ENCODE measurements at places on chromosomes 13 and 19.

- DNase-seq: peak; percentile 77
- no peaks in the 10 kb centered on the region for H3K27me3 ChIP-seq
- H3K36me3 ChIP-seq: no peaks in the 10 kb centered on the region
- no peak overlapping the region for H3K27ac ChIP-seq
- no peak overlapping the region for H3K4me3 ChIP-seq
These were observed 20.6 kb upstream of the CABP5 start for GRCh38 chr19:48064509-48064908.

- no peak overlapping the region for H3K4me3 ChIP-seq
- no peaks in the 10 kb centered on the region for H3K36me3 ChIP-seq
- H3K27ac ChIP-seq: no peak overlapping the region
These were observed 116.6 kb upstream of the UQCRFS1 start for GRCh38 chr19:29329460-29330134.

DNA sequence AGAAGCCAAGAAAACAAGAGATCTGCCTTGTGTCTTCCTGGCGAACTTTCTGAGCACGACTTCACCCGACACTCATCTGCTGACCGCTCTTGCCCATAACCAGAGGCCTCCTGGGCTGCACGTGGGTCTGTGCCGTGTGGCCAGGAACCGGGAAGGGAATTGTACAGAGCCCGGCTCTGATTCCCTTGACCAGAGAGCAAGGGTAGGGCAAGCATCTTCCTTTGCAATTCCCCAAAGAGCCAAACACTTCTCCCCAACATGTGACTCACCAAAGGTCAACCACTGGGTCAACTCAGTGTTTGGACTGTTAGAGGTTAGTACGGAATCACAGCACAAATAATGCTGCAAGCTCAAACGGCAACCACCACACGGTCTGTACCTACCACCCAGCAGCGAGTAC lies 48.9 kb downstream of the KLF2 start:
- no peak overlapping the region for H3K27ac ChIP-seq
- no peaks in the 10 kb centered on the region for H3K27me3 ChIP-seq
- peaks cover 4% of the 10 kb centered on the region for H3K36me3 ChIP-seq
- H3K4me1 ChIP-seq: no peaks in the 10 kb centered on the region

GRCh38 chr19:18798384-18799352 lies 7.6 kb upstream of the COMP start:
- no peak overlapping the region for H3K4me3 ChIP-seq
- H3K27me3 ChIP-seq: peaks cover 2% of the 10 kb centered on the region
- H3K27ac ChIP-seq: no peak overlapping the region
- H3K4me1 ChIP-seq: no peaks in the 10 kb centered on the region

GRCh38 chr19:41531438-41532311 lies 44.3 kb upstream of the CEACAM21 start:
- H3K27me3 ChIP-seq: no peaks in the 10 kb centered on the region
- H3K4me3 ChIP-seq: no peak overlapping the region
- no peak overlapping the region for H3K27ac ChIP-seq
- no peaks in the 10 kb centered on the region for H3K36me3 ChIP-seq

DNA sequence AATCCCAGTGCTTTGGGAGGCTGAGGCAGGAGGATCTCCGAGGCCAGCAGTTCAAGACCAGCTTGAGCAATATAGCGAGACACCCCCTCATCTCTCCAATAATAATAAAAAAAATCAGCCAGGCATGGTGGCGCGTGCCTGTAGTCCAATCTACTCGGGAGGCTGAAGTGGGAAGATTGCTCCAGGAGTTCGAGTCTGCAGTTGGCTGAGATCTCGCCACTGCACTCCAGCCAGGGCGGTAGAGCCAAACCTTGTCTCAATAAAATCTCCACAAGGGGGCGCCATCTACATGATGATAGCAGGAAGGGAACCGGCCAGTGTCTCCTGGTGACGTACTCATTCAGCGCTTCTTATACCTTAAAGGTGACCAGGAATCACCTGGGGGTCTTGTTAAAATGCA lies 13.6 kb upstream of the C5AR1 start:
- no peaks in the 10 kb centered on the region for H3K27me3 ChIP-seq
- H3K4me3 ChIP-seq: no peak overlapping the region
- peak; percentile 97 for DNase-seq
- H3K36me3 ChIP-seq: no peaks in the 10 kb centered on the region

DNA sequence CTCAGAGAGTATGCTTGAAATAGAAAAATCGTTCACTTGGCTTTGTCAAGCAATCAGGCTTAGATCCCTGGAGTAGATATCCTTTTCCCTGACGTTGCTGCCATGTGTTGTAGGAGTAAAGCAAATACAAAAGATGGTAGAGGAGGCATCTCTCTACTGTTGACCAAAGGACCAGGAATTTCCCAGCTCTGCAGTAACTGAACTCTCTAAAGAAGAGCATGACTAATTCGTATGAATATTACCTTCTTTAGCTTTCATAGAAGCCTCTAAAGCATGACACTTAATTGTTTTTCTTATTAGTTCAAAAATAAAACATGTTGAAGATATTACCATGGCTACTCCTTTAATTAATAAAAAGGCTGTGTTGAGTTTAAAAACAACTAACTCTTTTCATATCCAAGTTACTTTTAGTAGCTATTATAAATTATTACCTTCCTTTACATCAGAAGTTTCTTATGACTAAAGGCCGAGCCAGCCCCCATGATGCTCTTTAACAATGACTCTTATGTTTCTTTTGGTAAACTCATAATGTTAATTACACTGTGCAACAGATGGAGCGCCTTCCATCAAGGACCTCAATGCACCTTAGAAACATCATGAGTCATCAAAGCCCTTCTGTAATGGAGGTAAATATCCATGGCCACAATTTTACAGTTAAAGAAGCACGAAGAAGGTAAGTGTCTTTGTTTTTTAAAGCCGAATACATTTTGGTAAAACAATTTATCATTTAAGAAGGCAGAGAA lies 352.4 kb downstream of the KLF5 start:
- no peaks in the 10 kb centered on the region for H3K4me1 ChIP-seq
- H3K36me3 ChIP-seq: no peaks in the 10 kb centered on the region
- DNase-seq: no peak
- H3K27me3 ChIP-seq: no peaks in the 10 kb centered on the region
- H3K4me3 ChIP-seq: no peak overlapping the region

DNA sequence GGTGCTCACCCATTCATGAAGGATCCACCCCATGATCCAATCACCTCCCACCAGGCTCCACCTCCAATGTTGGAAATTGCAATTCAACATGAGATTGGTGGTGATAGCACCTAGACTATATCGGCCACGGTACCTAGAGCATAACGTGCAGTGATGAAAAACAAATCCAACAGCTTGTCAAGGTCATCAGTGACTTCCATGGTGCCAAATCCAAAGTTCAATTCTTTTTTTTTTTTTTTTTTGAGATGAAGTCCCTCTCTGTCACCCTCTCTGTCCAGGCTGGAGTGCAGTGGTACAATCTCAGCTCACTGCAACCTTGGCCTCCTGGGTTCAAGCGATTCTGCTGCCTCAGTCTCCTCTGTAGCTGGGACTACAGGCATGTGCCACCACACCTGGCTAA lies 17.1 kb upstream of the ACP7 start:
- no peak for DNase-seq
- H3K36me3 ChIP-seq: no peaks in the 10 kb centered on the region
- no peaks in the 10 kb centered on the region for H3K27me3 ChIP-seq

- peak; percentile 27 for DNase-seq
- no peaks in the 10 kb centered on the region for H3K36me3 ChIP-seq
- no peak overlapping the region for H3K27ac ChIP-seq
- H3K4me1 ChIP-seq: no peaks in the 10 kb centered on the region
These were observed 95.2 kb upstream of the FAM216B start for GRCh38 chr13:42686165-42686564.

- H3K36me3 ChIP-seq: no peaks in the 10 kb centered on the region
- H3K4me3 ChIP-seq: no peak overlapping the region
- peak; percentile 70 for DNase-seq
- no peak overlapping the region for H3K27ac ChIP-seq
These were observed 1.9 kb downstream of the KCTD12 start for GRCh38 chr13:76884186-76884906.

DNA sequence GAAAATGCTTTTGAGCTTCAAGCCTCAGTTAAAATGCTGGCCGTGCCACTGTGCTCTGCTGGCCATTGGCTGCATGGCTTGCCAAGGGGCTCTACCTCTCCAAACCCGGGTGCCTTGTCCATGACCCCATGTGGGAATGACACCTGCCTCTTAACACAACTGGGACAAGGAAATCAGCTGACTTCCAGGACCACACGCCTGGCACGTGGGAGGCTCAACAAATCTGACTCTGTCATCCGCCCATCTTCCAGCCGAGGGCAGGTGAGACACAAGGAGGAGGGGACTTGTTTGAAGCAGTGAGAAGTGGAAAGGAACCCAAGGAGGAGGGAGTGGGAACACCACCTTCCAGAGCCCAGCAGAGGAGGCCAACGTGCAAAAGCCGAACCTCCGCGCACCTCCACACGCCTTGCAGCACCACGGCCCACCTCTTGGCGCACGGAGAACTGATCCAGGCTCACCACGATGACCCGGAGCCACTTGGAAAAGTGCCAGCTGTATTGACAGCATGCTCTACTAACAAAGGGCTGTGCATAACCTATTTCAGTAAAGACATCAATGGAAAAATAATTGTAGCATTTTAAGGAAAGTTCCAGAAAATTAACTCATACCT lies 38.3 kb downstream of the COL4A1 start:
- DNase-seq: no peak
- H3K36me3 ChIP-seq: no peaks in the 10 kb centered on the region
- no peak overlapping the region for H3K27ac ChIP-seq
- H3K27me3 ChIP-seq: no peaks in the 10 kb centered on the region
- peaks cover 15% of the 10 kb centered on the region for H3K4me1 ChIP-seq
- no peak overlapping the region for H3K4me3 ChIP-seq

- no peaks in the 10 kb centered on the region for H3K27me3 ChIP-seq
- no peak overlapping the region for H3K27ac ChIP-seq
- no peaks in the 10 kb centered on the region for H3K4me1 ChIP-seq
- no peak overlapping the region for H3K4me3 ChIP-seq
These were observed 7.0 kb upstream of the LSM14A start for GRCh38 chr19:34165295-34165738.

DNA sequence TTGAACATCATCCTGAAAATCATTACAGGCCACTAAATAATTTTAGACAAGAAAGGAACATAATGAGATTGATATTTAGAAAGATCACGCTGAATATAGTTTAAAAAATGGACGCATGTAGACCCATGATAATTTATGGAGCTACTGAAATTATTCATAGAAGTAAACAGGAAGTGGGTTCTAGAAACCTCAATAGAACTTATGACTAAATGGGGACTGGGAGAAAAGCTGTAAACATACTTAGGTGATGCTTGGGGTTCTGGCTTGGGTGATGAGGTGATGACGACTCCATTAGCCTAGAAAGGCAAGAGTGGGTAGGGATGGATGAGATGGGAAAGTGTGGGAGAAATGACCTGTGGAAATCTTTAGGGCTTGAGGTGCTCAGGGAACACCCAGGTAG lies 484.0 kb downstream of the MYO16 start:
- no peak overlapping the region for H3K27ac ChIP-seq
- H3K4me3 ChIP-seq: no peak overlapping the region
- no peaks in the 10 kb centered on the region for H3K27me3 ChIP-seq
- DNase-seq: no peak
- no peaks in the 10 kb centered on the region for H3K36me3 ChIP-seq

GRCh38 chr19:38170334-38170733 lies 53.7 kb downstream of the DPF1 start:
- no peak overlapping the region for H3K4me3 ChIP-seq
- H3K27me3 ChIP-seq: no peaks in the 10 kb centered on the region
- H3K4me1 ChIP-seq: no peaks in the 10 kb centered on the region
- no peaks in the 10 kb centered on the region for H3K36me3 ChIP-seq

DNA sequence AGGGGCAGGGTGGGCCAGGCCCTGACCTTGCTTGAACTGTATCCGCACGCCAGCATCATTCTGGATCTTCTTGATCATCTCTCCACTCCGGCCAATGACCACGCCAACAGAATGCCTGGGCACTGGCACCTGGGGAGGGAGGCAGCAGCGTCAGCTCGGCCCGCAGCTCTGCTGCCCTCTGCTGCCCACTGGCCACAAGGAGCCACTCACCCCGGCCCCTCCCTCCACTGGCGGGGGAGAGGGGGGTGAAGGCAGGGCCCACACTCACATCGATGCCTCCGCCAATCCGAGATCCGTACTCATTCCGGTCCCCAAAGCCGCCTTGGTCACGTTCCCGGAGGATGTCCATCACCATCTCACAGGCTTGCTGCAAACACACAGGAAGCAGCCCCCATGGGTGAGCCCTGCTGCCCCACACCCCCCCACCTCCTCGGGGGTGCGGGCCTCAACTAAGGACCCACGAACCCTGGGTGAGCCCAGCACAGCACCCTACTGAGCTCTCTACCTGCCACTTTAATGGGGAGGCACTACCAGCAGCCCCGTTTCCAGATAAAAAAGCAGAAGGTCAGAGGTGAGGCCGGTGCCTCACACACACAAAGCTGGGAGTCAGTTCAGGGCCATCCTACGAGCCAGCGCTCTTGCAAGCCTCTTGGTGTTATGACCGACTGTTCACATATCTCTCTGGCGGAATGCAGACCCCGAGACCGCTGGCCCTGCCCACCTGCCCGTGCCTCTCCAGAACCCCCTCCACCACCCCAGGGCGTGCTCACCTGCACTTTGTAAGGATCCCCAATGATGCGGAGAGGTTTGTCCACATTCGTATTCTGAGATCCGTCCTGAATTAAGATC lies 6.7 kb downstream of the KHSRP start:
- H3K27me3 ChIP-seq: no peaks in the 10 kb centered on the region
- peak; percentile 31 for DNase-seq
- no peak overlapping the region for H3K4me3 ChIP-seq

- H3K4me1 ChIP-seq: no peaks in the 10 kb centered on the region
- DNase-seq: no peak
- H3K4me3 ChIP-seq: no peak overlapping the region
These were observed 74.7 kb downstream of the ZNF429 start for GRCh38 chr19:21580101-21580500.

DNA sequence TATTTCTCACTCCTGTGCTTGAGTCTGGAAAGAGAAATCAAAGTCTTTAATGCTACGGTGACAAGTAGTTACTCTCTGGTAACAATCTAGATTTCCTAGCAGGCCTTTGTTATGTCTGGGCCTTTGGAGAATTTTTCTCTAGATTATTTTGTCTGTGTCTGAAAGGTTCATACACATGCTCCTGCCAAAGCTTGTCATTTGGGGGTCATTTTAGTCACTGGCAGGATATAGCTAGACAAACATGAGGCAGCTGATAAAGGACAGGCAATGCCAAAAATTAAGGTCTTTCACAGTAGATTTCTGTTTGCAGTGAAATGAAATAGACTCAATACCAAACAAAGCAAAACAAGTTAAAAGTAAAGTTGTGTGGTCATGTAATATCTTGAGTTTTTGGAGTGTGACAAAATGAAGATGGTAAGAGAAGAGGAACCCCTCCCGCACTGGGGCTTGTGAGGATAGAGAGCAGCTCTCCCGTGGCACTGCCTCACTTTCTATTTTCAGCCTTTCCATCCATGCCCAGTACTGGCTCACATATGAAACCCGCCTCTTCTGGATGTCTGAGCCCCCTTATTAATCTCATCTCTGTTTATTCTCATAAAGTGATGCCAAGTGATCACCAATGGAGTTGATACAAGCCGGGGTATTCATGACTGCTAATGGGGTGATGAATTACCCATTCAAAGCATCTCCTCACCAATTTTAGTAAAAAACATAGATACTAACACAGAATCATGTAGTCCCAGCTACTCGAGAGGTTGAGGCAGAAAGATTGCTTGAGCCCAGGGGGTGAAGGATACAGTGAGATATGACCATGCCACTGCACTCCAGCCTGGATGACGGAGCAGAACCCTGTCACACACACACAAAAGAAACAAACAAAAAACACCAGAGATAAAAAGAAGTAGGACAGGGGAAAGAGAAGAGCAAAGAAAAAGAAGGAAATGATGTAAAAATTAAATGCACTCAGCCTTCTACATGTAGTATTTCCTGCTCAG lies 389.3 kb downstream of the FGF14 start:
- H3K27ac ChIP-seq: no peak overlapping the region
- no peaks in the 10 kb centered on the region for H3K36me3 ChIP-seq
- no peak for DNase-seq
- no peak overlapping the region for H3K4me3 ChIP-seq
- no peaks in the 10 kb centered on the region for H3K4me1 ChIP-seq
- H3K27me3 ChIP-seq: no peaks in the 10 kb centered on the region
